ENCODE measurements at places on chromosomes 2 and 18.

GRCh38 chr18:8443505-8443904, 165.7 kb upstream of the RAB12 start:
- DNase-seq = no peak

DNA sequence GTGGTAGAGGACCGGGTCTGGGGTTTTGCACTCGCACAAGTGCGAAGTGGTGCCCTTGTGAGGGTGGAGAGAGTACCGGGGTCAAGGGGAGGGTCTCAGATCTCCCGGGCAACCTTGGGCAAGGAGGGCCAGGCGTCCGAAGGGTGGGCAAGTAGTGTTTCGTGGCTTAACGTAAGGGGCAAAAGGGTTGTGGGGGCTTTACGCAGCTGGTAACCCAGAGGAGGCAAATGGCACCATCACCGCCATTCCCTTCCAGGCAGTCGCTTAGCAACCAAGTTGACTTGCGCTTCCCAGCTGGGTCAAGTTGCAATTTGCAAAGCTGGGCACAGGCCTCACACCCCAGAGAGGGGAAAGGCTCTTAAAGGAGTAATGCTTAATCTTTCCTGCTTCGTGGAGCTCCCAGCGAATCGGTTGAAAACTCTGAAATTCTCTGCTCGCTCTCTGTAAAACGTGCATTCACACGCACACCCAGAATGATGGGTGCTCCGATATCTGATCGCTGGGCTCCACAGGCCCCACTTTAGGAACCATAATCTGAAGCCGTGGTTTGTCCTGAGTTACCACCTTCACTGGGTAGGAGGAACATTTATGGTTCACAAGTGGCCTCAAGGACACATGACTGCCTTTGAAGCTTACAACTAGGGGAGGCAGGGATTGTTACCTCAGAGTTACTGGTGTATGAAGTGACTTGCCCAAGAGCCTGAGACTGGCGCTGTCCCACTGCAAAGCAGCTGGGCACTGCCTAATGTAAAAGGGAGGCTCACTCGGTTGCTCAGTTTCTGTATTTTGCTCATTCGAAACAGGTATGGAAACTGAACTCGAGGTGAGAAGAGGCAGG, 127.9 kb downstream of the UXS1 start:
- no peak for DNase-seq

DNA sequence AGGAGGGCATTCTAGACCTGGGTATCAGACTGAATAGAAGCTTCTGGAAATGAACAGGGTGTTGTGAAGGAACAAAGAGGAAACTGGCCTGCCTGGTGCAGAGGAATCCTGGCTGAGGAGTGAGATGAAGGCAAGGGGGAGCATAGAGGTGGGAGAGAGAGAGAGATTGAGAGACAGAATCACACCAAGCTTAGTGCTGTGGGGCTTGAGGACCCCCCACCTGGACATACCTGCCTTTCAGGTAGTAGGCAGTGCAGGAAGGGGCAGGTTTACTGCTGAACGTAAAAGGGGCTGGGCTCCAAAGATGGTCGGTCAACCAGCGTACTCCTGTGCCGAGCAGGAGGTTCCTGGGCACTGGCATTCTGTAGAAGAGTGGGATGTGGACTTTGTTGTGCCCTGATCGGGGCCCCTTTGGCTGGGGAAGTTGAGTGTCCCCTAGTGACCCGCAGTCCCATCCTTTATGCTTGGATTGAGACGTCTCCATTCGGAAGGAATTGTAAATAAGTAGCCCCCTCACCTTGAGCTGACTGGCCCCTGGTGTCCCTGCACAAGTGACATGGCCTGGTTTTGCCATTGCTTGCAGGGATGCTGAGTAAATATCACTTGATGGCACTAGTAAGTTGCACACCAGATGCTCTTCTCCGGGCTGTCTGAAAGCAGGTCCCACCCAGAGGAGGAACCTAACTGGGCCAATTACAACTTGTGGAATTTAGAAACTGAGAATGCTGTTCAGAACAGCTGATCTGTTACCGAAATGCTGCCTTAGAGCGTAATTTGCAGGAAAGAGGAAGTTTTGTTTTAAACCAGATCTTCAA, 1.4 kb downstream of the UBE2F start:
- DNase-seq = peak; percentile 98

DNA sequence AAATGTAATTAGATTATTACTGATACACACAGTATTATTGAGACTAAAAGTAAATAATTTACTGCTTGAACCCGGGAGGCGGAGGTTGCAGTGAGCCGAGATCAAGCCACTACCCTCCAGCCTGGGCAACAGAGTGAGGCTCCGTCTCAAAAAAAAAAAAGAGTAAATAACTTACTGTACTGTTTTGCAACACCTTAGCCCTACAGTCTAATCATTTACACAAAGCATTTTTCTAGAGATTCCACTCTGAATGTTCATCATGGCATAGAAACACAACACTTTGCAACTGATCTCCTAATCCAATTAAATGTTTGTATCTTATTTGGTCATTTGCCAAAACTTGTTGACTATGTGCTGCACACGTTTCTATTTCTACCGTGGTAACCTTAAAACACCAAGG, 23.4 kb upstream of the RMP24 start:
- DNase-seq = no peak

DNA sequence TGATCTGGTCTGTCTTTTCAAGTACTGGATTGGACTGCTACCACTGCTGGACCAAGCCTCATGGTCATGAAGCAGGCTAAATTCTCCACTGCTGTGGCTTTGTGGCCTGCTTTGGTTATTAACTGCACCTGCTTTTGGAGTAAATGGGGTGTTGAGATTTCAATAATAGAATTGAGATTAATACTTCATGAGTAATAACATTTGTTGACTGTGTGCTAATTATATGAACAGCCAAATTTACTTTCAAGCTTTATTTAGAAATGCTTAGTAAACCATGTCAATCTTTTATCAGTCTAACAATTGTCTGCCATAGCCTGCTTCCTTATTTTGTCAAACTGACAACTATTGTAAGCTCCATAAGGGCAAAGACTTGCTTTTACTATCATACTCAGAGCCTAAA, 27.4 kb upstream of the MTIF2 start:
- no peak for DNase-seq

DNA sequence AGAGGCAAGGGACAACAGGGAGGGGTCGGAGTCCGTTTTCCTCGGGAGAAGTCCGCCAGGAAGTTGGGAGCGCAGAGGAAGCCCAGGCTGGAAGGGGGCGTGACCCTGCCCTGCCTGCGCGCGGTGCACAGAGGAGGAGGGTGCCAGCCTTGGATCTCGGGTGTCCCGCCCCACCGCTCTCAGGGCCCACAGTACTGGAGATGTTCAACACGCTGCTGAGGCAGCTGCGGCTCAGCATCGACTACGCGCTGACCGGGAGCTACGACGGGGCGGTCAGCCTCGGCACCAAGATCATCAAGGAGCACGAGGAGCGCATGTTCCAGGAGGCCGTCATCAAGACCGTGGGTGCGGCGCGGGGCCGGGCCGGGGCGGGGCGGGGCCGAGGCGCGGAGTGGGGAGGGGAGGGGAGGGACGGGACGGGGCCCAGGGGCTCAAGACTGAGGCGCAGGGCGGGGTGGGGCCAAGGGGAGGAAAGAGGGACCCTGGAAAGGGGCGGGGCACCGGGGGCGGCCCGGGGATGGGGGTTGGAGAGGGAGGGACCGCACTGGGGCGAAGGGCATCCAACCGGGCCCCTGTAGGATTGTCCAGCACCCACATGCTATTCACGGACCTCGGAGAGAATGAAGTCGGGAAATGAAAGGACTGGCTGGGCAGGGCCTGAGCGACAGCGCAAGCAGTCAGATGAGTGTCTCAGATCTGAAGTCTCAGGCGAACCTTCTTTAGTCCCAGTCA, 36.6 kb downstream of the POMC start:
- no peak for DNase-seq

DNA sequence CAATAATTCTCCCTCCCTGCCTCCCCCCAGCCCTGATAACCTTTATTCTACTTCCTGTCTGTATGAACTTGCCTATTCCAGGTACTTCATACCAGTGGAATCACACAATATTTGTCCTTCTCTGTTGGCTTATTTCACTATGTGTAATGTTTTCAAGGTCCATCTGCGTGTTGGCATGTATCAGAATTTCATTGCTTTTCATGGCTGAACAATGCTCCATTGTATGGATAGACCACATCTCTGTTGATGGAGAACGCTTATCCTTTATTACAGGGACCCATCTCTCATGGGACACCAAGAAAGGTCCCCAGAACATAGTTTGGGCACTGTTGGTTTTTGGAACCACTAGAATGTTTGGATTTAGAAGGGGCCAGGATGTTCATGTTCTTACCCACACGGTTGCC, 40.2 kb downstream of the ATOH8 start:
- no peak for DNase-seq

- no peak for DNase-seq
Observed at GRCh38 chr2:188146888-188147287, 144.8 kb upstream of the GULP1 start.

DNA sequence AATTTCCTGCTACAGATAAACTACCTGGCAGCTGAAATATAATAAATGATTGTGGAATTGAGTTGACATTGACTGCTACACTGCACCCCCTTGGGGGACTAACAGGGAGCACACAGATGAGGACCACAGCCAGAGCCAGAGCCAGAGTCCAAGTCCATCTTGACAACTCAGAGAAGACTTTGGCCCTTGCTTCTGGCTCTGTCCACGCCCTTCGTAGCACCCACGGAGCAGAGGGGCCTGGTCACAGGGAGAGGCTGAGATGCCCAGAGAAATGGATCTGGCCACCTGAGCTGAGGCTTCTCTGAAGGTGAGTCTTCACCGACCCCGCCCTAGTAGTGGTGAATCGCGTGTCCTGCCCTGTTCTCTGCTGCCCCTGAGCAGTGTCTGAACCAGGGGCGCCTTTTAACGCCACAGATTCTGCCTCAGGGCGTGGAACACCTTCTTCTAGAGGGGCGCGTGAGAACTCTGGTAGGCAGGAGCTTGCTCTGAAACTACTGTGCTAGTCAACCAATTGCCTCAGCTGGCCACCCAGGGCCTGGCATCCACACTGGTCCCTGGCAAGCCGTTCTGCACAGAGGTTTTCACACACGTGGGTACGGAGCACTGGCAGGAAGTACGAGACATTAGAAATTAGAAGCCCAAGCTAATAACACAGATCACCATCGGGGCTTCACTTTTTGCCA, 35.7 kb upstream of the MAT2A start:
- DNase-seq = no peak

- no peak for DNase-seq
Observed at GRCh38 chr2:217922101-217923006, 80.4 kb downstream of the TNS1 start.

DNA sequence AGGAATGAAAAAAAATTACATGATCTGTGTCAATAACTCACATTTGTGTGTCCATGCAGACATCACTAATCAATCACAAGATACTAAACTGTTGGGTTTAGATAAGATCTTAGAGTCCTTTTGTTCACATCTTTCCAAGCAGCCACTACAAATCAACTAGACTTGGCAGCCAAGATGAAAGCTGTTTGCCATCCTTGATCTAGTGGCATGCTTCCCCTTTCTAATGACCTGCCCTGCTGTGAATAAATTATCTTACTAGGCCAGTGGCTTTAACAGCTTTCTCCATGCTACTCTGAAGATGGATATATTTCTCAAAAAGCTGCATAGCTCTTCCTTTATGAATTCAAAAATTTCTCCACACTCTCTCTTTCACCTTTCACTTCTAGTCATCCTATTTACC, 1338.0 kb upstream of the ACVR2A start:
- no peak for DNase-seq

DNA sequence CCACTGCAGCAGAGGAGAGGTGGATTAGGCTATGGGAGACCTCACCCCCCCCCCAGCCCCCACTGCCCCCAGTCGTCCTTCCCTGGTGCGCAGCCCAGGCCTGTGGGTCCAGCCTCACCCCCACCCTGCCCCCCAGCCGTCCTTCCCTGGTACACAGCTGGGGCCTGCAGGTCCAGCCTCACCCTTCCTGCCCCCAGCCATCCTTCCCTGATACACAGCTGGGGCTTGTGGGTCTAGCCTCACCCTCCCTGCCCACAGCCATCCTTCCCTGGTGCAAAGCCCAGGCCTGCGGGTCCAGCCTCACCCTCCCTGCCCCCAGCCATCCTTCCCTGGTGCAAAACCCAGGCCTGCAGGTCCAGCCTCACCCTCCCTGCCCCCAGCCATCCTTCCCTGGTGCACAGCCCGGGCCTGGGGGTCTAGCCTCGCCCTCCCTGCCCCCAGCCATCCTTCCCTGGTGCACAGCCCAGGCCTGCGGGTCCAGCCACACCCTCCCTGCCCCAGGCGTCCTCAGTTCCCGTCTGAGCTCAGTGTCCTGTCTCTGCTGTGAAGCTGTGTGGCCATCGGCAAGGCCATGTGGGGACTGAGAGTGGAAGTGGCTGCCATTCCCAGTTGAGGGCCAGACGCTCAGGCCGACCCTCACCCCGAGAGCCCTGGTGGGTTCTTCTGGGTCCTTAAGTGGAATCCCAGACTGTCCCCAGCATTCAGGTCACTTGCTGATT, 86.8 kb upstream of the SNTG2 start:
- no peak for DNase-seq

- DNase-seq = no peak
Observed at GRCh38 chr2:147589127-147589526, 255.7 kb upstream of the ACVR2A start.

DNA sequence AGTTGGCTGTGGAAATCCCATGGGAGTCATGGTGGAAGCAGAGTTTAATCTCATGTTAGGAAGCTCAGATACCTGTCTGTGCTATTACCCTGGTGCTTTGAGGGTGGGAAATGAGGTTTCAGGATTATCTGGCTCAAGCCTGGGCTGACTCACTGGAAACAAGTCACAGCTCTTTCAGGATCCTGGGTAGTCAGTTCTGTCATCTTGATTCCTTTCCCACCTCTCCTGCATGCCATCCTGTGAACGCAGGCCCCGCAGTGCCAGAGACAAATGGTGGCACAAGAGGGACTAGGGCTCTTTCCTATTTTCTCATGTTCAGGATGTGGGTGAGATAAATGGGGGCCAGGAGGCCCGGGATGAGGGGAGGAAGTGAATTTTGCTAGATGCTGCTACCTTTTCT, 3.7 kb upstream of the FAM136A start:
- no peak for DNase-seq

GRCh38 chr2:40997362-40997761, 545.5 kb upstream of the SLC8A1 start:
- DNase-seq = no peak

- no peak for DNase-seq
Observed at GRCh38 chr2:43341959-43342757, 115.8 kb upstream of the ZFP36L2 start.

- peak; percentile 95 for DNase-seq
Observed at GRCh38 chr2:108594132-108594981, 60.1 kb downstream of the LIMS1 start.

DNA sequence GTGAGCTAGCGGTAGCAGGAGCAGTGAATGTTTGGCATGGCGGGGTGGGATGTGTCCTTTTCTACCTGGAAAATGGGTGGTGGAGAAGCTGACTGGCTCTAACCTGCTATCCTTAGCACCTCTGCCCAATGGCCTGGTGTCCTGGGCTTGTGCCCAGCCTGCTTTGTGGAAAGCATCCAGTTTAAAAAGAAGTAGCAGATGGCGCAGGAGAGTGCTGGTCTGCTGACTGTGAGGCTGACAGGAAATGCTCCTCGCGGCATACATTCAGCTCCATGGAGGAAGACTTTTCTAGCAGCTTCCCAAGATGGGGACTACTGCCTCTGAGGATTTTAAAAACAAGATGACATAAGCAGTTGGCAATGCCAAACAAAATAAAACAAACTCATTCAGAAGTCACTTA, 56.2 kb upstream of the LYPD6B start:
- DNase-seq = no peak

- DNase-seq = no peak
Observed at GRCh38 chr2:28981016-28981441, at the start of gene TOGARAM2. Gene TOGARAM2 (plus strand): TSS chr2:28981298. CDS start chr2:28994835, 13,537 bp downstream.

All from MV-4-11 (cell line).